ENCODE measurements at places on chromosomes 11 and 22. TPM values are rescaled to one million over a fixed set of nuclear protein-coding genes. Genes with fewer than 3 reads are reported as not detected.

GRCh38 chr11:8087185-8087584 lies 6.2 kb downstream of the TUB start:
- no peak for DNase-seq

GRCh38 chr22:29382580-29383302 lies 5.6 kb downstream of the AP1B1 start:
- DNase-seq: no peak

GRCh38 chr11:116545912-116546311 lies 226.9 kb downstream of the BUD13 start:
- no peak for DNase-seq

GRCh38 chr11:28628412-28628811 lies 520.2 kb downstream of the METTL15 start:
- no peak for DNase-seq

GRCh38 chr11:18969720-18970119 lies 30.5 kb upstream of the MRGPRX1 start:
- DNase-seq: no peak

- no peak for DNase-seq
Observed at GRCh38 chr11:1576825-1577224, 4.8 kb upstream of the DUSP8 start.

GRCh38 chr11:77049026-77049425 lies 14.8 kb downstream of the B3GNT6 start:
- no peak for DNase-seq

- no peak for DNase-seq
Observed at GRCh38 chr11:92627615-92628256, 341.7 kb upstream of the MTNR1B start.

- DNase-seq: no peak
Observed at GRCh38 chr11:42593441-42593840, 718.4 kb upstream of the API5 start.

GRCh38 chr11:64855596-64856304 lies 11.3 kb upstream of the CDC42BPG start:
- no peak for DNase-seq

DNA sequence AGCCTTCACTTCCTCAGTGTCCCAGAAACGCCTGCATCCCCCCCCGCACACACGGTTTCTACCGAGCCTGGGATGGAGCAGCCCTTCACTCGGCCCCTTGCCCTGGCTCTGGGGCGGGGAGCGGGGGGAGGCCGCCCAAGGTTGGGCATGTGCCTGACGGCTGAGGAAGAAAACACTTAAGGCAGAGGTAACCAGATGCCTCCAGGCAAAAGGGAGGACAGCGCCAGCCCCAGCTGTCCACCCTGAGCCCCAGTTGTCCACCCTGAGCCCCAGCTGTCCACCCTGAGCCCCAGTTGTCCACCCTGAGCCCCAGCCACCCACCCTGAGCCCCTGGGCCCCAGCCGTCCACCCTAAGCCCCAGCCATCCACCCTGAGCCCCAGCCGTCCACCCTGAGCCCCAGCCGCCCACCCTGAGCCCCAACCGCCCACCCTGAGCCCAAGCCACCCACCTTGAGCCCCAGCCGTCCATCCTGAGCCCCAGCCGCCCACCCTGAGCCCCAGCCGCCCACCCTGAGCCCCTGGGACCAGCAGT lies 3.8 kb upstream of the TTLL8 start:
- no peak for DNase-seq

DNA sequence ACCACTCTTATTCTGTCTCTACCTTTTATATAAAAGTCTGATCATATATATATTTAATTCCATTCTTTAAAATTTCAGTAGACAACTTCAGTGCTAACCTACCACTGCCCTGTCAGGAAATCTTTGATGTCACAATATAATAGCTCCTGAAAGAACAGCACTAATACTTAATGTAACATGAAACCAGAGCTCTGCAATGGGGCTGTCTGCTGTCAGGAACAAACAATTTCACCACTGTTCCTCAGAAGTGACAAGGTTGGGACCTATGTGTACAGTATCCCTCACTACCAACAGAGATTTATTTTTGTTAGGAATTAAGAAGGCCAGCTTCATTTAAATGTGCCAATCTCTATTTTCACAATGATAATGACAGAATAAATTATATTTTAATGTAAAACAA lies 165.5 kb upstream of the C11orf58 start:
- no peak for DNase-seq

Gene PIWIL4
- total RNA-seq: 3.6 TPM

Gene TBX1
- 3.2 TPM for total RNA-seq

Gene SYT12
- not detected for total RNA-seq

All from ovary (tissue), 10 donors.